GM23338 (cell line): ENCODE measurements at places on chromosomes 2 and 18. TPM values are rescaled to one million over a fixed set of nuclear protein-coding genes. Genes with fewer than 3 reads are reported as not detected.

- DNase-seq, result no peak
Observed at GRCh38 chr2:75289771-75290170, 90.5 kb upstream of the TACR1 start.

- DNase-seq, result no peak
Observed at GRCh38 chr18:10690035-10690329, 164.2 kb downstream of the NAPG start.

DNA sequence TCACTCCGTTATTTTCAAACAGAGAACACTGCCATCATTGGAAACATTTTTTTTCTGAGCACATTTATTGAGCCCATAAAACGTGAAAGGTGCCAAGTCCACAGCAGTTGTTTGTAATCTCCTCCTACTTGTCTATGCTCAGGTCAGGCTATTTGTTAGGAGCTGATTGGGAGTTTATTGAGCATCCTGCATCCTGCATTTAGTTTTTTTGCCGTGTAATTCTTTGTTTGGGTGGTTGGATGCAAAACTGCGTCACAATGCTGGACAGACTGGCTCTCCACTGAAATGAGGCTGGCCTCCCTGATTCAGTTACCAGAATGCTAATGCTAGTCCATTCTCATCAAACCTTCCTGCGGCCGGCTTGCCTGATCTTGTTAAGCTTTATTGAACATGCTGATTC is 71.4 kb downstream of the RAPGEF4 start:
- DNase-seq, result no peak

GRCh38 chr18:54357082-54357659 is 487 bp downstream of the STARD6 start:
- DNase-seq, result no peak

Gene NEDD4L
- polyA plus RNA-seq, result 36.2 and 40.7 TPM in 2 replicates

Gene C2orf66
- not detected in 2 replicates for polyA plus RNA-seq

Gene SKOR2
- polyA plus RNA-seq, result 0.10 TPM in 1 of 2 replicates, not detected in the other

Gene SERPINB4
- 1.5 and 2.3 TPM in 2 replicates for polyA plus RNA-seq
